ENCODE measurements at places on chromosomes 2 and 18.
A peak's percentile ranks its signal among the peaks of the same experiment; 100 is the strongest.

DNA sequence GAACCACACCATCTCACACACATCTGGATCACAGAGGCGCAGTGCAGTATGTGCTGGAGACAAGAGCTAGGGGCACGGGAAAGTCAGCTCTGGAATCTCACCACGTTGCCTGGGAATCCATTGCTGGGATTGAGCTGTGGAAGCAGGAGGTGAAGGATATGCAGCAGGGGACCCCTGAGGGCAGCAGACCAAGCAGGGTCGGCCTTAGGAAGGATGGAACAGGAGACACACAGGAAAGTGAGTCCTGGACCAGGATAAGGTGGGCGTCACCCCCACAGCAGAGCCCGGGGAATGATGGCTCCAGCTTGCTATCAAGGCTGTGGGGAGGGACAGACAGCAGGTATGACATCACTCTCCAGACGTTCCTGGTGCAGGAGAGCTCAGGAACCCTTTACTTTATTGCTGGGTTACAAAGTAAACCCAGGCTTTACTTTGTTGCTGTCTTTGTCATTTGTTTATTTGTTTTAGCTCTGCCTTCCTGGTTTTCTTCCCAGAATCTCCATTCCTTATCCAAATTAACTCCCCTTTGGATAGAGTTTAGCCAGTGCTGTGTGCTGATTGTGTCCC lies 329.8 kb upstream of the MYT1L start:
- DNase-seq, result no peak

- DNase-seq, result no peak
Measured at GRCh38 chr18:35410561-35410960, 33.4 kb upstream of the ZNF396 start.

DNA sequence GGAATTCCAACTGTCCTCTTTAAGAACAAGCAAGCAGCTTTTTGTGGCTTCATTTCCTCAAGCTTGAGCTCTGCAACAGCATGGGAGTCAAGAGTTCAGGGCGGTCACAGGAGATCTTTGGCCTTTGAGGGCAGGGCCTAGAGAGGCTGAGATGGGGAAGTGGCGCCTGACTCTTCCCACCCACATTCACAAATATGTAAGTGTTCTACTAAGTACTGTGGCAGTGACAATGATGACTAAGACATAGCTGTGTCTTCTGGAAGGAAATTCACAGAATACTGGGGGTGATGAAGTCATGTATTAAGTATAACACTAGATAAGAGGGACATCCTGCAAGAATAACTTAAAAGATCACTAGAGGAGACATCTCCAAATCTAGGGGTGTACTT lies 15.0 kb downstream of the RND3 start:
- DNase-seq, result no peak

- no peak for DNase-seq
Measured at GRCh38 chr2:54099829-54100585, 15.4 kb upstream of the ACYP2 start.

DNA sequence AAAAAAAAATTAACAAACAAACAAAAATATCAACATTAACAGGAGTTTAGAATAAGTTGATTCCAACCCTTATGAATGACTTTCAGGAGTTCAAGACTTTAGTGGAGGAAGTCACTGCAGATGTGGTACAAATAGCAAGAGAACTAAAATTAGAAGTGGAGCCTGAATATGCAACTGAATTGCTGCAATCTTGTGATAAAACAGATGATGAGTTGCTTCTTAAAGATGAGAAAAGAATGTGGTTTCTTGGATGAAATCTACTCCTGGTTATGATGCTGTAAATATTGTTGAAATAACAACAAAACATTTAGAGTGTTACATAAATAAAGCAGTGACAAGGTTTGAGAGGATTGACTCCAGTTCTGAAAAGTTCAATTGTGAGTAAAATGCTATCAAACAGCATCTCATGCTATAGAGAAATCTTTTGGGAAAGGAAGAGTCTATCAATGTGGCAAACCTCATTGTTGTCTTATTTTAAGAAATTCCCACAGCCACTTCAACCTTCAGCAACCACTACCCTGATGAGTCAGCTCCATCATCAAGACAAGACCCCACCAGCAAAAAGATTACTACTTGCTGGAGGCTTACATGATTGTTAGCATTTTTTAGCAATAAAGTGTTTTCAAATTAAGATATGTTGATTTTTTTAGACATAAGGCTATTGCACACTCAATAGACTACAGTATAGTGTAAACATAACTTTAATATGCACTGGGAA lies 42.7 kb upstream of the TAF4B start:
- DNase-seq, result no peak

- DNase-seq, result no peak
Measured at GRCh38 chr2:238487652-238488346, 61.1 kb downstream of the ASB1 start.

GRCh38 chr18:13120983-13121441 lies 97.5 kb upstream of the LDLRAD4 start:
- peak; percentile 42 for DNase-seq

- no peak for DNase-seq
Measured at GRCh38 chr2:46779447-46779941, 136.1 kb downstream of the MCFD2 start.

All from fibroblast of skin of left quadriceps (primary cell).